ENCODE measurements at places on chromosomes 5 and 9.

GRCh38 chr9:99762470-99762869, 59.2 kb upstream of the NR4A3 start:
- no peak for DNase-seq

- no peak for DNase-seq
These were observed 50.9 kb downstream of the GOLPH3 start for GRCh38 chr5:32123058-32123805.

DNA sequence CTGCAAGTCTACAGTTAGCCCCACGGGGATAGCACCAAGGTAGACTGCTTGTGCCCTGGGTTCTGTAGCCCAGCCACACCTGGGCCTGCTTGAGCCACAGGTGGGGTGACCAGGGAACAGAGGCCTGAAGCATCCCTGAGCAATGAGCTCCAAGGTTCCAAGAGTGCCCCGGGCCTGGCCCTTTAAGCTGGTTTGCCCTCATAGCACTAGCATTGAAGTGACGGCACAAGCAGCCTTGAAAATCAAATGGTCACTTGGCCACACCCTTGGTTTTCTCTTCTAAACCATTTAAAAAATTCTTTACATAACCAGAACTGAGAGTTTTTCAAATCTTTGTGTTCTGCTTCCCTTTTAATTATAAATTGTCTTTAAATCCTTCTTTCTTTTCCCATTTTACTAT, 24.7 kb downstream of the FBXO10 start:
- no peak for DNase-seq

DNA sequence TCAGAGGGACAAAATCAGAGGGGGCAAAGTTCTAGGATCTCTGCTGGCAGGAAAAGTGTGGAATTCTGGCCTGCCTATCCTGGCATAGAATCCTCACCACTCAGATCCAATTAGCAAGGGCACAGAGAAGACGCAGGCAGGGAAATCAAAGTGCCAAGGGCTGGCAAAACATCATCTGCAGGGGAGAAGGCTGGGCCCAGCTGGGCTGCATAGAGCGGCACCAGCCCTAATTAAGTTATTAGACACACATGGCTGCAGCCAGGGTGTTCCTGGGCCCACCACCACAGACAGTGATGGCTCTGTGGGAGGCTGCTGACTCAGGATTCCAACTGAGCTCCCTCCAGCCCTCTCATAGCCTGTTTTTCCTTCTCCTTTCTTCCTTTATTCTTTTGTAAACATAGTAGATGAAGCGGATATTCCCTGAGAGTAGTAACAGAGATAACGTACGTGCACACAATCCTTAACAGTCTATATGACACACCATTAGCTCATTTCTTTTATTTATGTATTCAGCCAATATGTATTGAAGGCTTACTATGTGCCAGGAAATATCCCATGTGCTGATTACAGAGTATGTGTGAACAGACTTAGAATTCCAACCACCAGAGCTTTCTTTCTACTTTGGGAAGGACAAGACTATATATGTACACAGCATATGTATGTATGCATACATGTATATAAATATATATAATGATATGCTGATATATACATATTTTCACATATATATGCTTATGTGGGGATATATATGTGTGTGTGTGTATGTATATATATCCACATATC, 236.1 kb downstream of the ASTN2 start:
- no peak for DNase-seq

- DNase-seq, result no peak
These were observed 159.0 kb downstream of the KCTD16 start for GRCh38 chr5:144329681-144330080.

GRCh38 chr5:56947052-56947451, 4.9 kb downstream of the MIER3 start:
- DNase-seq, result no peak

- no peak for DNase-seq
These were observed 31.1 kb upstream of the CPLX2 start for GRCh38 chr5:175840050-175840841.

- DNase-seq, result no peak
These were observed 41.1 kb upstream of the CCNH start for GRCh38 chr5:87453801-87454200.

GRCh38 chr5:96984506-96985192, 48.8 kb downstream of the LNPEP start:
- no peak for DNase-seq

DNA sequence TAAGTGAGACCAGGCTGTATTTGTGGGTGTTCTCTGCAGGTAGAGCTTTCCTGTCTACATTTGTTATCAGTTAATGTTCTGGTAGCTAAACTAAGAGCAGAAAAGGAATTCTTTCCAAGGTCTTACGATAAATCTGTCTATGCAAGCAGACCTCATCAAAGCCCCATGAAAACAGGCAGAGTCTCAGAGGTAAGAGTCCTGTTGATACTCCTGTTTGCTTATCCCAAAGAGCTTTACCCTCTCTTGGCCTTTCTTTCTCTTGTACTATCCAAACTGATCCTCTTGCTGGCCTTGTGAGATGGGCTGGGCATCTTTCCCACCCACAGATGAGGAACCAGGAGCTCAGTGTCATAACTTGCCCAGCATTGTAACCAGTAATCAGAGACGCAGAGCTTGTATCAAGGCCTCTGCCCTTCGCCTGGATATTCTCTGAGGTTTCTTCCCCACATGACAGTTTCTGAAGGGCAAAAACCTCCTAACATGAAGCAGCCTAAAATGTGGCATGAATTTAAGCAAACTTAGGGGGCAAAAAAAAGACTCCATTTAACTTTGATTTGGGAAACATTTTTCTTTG, 33.5 kb downstream of the PRKACG start:
- DNase-seq, result no peak

- DNase-seq, result peak; percentile 15
These were observed 5.4 kb downstream of the ACTL7B start for GRCh38 chr9:108850293-108850897.

GRCh38 chr5:17732351-17732923, 98.2 kb downstream of the TAF11L14 start:
- DNase-seq, result no peak

DNA sequence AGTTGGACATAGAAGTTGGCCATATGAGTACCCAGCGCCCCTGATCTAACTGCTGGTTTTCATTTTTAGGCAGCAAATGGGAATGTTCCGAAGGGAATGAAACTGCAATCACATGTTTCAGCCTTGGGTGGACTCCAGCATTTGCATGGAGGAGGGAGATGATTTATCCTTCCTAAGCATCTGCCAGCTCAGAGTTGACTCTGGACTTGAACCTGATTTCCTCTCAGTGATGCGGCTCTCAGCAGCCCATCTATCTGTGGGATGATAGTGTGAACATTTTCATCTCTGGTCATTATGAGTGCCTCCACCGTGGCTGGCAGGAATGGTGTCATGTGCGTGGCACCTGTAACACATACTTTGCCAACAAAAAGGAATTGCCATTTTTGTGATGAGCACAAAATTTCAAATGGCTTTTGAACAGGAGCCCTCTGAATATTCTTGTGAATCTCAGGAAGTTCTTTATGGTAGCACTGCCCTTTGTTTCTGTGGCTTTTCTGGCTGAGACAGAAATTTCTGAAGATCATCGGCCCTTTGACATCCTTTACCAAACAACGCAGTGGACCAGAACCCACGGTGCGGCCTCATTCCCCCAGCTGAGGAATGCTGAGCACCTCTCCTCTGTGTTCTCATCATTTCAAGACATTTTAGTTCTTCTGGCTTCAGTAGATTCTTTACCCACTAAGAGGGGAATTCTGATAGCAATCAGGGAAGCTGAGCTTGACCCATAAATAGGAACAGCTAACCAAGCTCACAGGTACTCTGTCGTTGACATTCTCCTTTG, 28.5 kb downstream of the FUBP3 start:
- no peak for DNase-seq

DNA sequence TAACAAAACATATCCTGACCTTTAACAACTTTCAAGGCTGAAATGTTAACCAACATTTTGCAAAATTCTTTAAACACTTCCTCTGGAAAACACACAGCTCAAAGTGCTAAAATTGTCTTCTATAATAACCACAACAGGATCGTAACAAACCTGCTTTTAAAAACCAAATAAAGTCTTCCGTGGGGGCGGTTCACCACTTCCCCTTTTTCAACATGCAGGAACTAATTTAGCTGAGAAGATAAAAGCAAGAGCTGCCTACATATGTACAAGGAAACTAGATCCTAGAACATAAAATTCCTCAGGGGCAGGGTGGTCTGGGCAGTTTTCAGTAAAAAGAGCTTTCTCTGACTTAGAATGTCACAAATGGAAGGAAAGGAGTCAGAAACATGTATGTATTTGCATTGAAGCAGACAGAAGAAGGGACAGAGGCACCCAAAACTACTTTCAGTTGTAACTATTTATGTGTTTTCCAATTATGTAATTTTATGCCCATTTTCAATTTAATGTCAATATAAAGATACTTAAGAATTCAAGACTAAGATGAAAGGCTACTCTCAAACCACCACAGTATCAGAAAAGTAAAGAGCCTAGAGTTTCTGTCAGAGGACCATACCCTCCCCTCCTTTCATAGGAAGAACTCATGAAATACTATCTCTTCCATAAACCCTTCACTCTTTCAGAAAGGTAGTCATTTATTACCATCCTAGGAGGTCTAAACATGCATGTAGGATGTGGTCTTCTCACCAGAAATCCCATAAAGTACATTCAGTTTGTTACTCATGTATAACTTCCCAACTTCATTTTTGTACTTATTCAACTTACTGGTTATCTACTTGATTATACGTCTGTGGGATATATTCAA, 185.9 kb upstream of the RASA1 start:
- no peak for DNase-seq

DNA sequence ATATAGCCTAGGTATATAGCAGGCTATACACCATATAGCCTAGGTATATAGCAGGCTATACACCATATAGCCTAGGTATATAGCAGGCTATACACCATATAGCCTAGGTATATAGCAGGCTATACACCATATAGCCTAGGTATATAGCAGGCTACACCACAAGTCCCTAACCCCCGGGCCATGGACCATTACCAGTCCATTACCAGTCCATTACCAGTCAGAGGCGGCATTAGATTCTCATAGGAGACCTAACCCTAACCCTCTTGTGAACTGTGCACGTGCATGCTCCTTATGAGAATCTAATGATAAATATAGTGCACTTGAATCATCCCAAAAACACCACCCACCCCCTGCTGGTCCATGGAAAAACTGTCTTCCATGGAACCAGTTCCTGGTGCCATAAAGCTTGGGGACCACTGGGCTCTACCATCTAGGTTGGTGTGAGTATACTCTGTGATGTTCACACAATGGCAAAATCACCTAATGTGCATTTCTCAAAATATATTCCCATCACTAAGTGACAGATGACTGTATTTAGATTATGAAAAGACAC, 4.7 kb downstream of the PLIN2 start:
- DNase-seq, result no peak

DNA sequence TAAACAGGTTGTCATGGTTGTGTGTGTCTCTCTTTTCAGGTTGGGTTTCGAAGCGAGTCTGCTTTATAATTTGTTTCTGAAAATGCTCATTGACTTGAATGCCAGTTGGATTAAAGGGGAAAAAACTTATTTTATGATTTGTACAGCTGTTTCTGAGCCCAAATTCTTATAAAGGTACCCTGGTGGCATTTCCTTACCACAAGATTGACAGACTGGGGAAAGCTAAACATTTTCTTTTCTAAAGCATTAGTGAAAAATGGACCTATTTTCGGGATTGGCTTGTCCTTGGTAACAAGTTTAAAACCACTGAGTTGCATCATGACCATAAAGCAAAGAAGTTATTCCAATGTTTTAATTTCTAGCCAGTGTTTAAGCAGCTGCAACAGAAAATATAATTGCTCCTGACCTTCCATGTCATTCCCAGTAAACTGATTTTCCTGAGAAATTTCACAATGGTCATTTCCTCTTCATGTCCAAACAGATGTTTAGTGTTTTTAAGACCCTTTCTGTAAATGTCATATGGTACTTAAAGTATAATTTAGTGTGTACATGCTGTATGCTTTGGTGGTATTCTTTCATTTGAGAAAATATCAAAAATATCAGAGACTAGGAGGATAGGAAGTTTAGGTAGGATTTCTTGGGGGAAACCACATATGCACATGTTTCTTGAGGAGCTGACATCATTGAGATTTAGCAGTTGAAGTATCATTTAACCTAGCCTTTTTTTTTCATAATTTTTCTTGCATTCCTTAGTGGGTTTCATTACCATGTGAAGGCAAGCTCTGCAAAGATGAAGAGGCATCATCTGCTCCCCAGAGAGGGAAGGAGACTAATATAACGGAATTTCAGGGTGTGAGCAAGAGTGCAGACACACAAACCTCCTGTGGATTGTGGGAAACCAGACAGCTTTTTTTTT, 667.1 kb upstream of the RGMB start:
- DNase-seq, result no peak

- DNase-seq, result no peak
These were observed 1.1 kb upstream of the CSF2 start for GRCh38 chr5:132072528-132072927.

- no peak for DNase-seq
These were observed 245.4 kb downstream of the PCSK5 start for GRCh38 chr9:76135902-76136301.

DNA sequence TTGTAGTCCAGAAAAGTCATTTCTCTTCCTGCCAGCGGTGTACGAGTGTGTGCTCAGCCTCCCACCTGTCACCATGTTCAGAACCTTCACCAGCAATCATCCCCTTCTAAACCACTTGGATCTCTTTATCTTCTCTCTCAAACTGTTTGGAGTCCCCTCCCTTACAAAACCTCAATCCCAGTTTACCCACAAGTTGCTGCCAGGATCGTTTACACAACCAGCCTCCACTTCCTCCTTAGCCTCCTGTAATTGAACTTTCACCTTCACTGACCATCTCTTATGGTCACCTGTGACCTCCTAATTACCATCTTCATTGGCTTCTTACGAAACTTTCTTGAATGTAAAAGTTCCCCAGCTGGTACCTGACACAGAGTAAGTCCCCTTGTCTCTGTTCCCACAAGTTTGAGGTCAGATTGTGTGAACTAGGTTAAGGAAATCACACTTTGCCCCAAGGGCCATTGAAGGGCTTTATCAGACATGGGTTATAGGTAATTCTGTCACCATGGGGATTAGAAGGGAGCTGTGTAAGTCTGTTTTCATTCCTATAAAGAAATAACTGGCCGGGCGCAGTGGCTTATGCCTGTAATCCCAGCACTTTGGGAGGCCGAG, 20.0 kb downstream of the RNF44 start:
- no peak for DNase-seq

DNA sequence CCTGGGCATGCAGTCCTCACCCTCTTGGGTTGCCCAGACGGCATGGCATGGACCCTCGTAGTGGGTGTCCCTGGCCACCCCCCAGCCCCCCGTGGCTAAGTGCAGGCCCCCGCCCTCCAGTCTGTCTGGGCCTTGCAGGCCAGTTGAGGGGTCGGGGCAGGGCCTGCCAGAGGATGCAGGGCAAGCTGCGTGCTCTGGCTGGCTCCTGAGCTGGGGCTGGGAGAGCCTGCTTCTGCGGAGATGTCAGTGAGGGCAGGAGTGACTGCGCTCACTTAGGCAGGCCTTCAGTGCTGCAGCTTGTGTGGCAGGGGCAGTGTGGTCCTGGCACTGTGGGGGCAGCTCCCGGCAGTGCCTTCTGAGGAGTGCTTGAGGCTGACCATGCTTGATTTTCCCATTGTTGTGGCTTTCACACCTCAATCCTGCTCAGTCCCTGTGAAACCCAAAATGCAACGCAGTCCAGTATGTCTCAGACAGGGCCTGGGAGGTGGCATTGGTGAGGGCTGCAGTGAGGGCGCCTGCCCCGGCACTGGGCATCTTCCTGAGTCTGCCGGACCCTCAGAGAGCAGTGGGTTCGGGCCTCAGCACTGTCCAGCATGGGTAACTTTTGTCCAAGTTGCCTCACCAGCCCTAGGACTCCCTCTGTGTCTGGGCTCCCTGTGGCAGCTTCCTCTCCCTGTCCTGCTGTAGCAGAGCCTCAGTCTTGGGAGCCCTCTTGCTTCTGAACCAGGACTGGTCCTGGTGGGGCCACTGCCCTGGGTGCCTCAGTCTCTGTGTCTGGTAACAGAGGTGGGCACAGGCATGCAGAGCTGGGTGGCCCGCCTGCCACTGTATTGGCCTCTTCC, 93.0 kb downstream of the PHF2 start:
- DNase-seq, result no peak
